HuH-7.5 (cell line): ENCODE measurements at places on chromosomes 1 and 21.

DNA sequence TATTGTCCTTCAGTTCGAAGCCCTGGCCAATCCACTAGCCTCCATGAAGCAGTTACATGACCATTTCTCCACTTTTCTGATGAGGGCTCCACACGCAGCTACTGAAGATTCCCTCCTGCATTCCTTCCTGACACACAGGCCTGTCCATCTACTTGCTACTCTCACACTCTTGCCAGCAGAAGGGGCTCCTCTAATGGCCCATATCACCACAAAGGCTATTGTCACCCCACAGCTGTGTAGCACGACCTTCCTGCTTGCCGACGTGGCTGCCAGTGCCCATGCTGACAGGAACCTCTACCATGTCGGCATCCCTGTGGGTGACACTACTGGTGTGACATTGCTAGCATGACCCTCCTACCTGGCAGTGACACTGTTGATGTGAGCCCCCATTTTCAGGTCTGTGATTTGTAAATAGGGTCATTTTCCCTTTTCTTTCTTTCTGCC, 1528.6 kb upstream of the TPTE start:
- DNase-seq: no peak

- no peak for DNase-seq
Measured at GRCh38 chr1:11024154-11024873, 11.9 kb downstream of the TARDBP start.

DNA sequence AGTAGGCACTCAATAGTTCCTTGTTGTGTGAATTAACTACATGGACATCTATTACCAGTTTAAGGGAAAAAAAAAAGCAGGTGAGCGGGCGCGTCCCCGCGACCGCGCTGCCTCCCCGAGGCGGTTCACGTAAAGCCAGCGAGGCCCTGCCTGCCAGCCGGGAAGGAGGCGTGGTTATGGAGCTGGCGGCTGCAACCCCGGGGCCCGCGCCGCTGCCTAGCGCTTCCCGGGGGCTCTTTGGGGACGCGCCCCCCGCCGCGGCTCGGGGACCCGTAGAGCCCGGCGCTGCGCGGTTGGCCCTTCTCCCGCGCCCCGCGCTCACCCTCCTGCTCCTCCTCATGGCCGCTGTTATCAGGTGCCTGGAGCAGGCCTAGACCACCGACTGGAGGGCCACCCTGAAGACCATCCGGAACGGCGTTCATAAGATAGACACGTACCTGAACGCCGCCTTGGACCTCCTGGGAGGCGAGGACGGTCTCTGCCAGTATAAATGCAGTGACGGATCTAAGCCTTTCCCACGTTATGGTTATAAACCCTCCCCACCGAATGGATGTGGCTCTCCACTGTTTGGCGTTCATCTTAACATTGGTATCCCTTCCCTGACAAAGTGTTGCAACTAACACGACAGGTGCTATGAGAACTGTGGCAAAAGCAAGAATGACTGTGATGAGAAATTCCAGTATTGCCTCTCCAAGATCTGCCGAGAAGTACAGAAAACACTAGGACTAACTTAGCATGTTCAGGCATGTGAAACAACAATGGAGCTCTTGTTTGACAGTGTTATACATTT, 2.6 kb upstream of the CC2D1B start:
- DNase-seq: peak; percentile 70

DNA sequence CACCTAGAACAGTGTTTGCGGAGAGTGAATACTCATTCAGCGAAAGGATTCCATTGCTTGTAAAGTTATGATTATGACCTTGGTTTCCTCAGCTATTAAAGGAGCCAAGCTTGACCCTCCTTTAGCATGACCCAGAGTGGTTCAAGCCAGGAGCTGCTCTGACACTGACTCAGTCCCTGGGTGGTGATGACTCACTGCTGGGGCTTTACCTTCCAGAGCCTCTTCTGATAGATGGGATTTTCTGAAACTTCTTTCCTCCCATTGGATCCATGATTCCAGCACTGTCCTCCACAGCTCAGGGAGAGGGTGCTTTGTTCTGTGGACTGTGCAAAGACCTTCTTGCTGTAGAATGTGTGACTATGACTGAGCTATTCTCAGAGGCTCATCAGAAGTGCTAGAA, 77.4 kb downstream of the S1PR1 start:
- DNase-seq: no peak

GRCh38 chr21:45863267-45863666, 118.3 kb upstream of the COL6A1 start:
- no peak for DNase-seq

GRCh38 chr1:202836623-202837403, 26.1 kb downstream of the PCAT6 start:
- peak; percentile 29 for DNase-seq
